ENCODE measurements at places on chromosomes 3 and 15. TPM values are rescaled to one million over a fixed set of nuclear protein-coding genes. Genes with fewer than 3 reads are reported as not detected.

The LNP1 gene
- 10.8 TPM for total RNA-seq

- no peak for DNase-seq
Observed at GRCh38 chr3:157063469-157063868, 96.5 kb downstream of the CCNL1 start.

- no peak for DNase-seq
Observed at GRCh38 chr3:179194931-179195330, 46.8 kb downstream of the PIK3CA start.

DNA sequence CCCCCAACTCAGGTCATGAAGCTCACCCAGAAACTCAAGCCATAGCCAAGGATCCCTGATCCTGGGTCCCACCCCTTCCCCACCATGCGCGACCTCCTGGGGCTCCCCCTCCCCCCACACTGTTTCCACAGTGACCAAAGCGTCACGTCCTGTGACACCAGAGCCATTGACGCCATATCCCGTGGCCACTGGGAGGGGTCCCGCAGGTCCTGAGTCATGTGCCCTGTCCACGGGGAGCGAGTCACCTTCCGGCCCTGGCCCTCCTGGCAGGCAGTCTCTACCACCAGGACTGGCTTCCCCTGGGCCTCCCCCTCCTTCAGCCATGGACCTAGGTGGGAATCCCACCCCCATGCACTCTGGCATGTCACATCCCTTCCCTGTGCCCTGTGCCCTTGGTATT lies 15.6 kb downstream of the SEMA3F start:
- DNase-seq = no peak

DNA sequence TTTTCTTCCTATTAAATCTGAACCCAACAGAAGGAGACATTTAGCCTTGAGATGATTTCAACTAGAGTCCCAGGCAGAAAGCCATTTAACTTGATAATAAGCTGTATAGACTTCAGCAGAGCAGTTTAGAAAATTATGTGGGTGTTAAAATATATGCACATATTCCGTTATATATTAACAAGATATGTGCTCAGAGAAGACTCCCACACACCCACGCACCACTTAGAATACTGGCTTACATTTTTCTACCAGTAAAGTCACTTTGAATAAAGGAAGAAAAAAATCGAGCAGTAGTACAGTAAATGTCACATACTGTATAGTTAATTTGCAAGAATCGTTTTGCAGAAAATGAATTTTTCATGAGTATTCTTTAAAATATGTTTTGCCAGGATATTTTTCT lies 599.3 kb downstream of the FGF12 start:
- no peak for DNase-seq
